PC-3 (cell line): ENCODE measurements at places on chromosomes 5 and 9.
A peak's percentile ranks its signal among the peaks of the same experiment; 100 is the strongest.

DNA sequence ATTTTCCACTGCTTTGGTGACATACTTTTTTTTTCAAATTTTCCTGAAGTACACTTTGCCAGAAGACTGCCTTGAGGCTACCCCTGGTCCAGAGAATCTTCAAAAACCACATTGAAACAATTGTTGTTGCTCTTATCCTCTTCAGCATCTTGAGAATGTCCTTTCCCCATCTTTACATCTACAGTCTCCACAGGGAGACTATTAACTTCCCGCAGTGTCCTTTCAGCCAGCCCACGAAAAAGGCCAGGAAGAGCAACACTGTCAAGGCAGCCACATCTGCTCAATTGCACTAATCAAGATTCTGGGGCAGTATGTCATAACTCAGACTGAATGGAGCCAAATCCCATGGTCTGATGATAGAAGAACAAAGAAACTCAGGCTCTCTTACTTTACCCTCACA, 148.3 kb downstream of the ENC1 start:
- no peak for DNase-seq

DNA sequence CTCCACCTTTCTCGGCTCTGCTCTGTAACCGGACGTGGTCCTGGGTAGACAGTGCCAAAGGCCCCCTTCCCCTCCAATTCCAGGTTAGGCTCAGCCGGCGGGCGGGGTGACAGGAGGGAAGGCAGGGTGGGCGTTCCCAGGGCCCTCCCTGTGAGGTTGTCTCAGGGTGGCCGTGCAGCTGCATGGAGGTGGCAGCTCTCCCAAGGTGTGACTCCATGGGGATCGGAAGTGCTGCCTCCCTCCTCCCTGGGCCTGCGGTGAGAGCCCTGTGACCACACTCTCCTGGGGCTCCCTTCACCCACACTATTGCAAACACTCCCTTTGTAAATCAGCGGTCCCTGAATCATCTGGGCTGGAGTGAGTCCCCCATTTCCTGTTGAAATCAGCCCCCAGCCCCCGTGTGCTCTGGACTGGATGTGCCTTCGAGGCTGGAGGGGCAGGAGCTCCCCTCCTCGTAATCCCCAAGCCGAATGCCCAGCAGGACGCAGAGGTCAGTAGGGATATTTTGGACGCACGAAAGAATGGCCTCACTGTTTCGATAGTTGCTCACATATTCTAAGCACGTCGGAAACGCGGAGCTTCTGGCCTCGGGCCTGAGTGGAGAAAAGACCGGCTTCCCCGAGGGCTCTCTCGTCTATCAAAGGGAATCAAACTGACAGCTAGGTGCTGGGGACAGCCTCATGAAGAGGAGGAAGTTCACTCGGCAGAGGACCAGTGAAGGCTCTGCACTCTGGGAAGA, 107.6 kb upstream of the COL5A1 start:
- no peak for DNase-seq

GRCh38 chr5:62305358-62305714, 670 bp upstream of the KIF2A start:
- DNase-seq, result no peak

GRCh38 chr9:133527444-133527920, 2.7 kb upstream of the MYMK start:
- DNase-seq, result no peak

- DNase-seq, result peak; percentile 61
Observed at GRCh38 chr5:174935854-174936474, 211.6 kb downstream of the MSX2 start.

DNA sequence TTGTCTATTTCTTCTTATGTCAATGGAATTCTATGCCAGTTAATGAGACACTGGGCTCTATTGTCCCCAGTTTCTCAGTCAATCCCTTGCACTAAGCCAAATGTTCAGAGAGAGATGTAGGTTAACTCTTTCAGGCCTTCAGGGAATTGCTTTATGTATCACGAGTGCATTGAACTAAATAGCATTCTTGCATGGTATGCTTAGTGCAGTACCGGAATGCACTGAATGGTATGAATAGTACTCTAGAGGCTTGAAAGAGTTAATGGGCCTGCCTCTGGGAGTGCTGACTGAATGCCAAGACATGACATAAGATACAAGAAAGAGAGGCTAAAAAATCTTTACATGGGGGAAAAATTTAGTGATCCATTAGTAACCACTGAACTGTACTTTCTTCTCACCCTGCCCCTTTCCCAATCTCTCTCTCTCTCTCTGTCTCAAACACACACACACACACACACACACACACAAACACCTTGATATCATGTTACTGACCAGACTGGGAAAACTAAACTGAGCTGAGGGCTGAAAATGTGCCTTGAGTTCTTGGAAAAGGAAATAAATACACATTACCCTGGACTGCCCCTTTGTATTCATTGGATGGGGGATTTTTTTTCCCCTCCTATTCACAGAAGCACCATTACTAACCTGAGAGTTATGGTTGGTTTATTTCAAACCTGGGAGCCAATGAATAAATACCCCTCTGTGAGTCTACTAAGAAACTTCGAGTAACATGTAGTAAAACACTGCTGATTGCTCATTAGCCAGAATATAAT, 35.4 kb upstream of the TMC1 start:
- DNase-seq, result no peak

DNA sequence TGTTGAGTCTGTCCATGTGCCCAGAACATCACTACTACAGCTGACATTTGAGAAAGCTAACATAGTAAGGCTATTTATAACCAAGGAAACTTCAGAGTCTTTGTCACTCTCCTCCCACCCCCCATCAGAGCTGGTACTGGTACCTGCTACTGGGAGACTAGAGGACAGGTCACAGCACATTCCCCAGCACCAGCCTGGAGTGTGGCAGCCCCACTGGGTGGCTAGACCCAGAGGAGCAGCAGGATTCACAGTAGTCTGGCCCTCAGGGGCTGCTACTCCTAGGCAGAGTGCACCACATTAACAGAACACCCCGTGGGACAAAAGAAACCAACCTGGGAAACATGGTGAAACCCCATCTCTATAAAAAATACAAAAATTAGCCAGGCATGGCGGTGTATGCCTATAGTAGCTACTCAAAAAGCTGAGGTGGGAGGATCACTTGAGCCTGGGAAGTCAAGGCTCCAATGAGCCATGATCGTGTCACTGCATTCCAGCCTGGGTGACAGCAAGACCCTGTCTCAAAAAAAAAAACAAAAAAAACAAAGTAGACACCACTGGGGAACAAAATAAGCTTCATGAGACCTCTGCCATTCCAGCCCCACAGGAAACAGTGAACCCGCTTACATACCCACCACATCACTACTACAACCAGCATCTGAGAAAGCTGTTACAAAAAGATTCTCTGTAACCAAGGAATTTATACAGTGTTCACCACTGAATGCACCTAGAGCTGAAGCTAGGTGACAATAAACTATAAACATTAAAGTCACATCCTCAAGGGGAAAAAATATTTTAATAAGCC, 26.3 kb upstream of the PTGER4 start:
- no peak for DNase-seq

DNA sequence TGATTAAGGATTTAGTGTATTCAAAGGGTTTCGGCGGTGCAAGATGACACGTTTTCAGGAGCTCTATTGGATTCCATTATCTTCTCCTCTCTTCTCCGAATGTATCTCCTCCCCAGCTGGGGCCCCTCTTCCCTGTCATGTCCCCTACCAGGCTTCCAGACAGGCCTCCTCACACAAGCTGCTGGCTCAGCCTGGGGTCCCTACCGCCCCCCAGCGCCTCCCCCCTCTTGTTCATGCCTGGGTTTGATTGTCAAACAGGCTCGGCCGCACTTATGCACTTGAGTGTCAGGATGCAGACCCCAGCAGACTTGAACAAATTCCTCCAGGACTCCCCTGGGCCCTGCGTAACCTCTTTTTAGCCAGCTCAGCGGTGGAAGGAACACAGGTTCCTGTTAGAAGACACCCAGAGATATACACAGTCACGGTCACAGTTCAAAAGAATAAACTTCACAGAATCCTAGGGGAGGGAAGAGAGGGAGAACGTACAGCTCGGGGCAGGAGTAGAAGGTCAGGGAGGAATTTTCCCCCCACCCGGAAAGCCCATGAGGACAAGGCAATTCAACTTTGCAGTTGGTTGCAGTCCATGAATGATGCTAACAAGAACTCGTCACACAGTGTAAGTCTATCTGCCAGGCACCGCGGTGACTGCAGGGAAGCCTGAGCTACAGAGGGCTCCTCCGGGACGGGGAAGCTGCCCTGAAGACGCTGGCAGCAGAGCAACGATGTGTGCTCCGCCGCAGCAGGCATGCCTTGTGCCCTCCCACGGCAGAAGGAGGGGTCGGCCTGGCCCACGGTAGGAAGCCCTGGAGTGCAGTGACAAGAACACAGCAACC, 560.0 kb downstream of the BNC2 start:
- no peak for DNase-seq

GRCh38 chr9:70760228-70760627, 345.8 kb upstream of the KLF9 start:
- no peak for DNase-seq

DNA sequence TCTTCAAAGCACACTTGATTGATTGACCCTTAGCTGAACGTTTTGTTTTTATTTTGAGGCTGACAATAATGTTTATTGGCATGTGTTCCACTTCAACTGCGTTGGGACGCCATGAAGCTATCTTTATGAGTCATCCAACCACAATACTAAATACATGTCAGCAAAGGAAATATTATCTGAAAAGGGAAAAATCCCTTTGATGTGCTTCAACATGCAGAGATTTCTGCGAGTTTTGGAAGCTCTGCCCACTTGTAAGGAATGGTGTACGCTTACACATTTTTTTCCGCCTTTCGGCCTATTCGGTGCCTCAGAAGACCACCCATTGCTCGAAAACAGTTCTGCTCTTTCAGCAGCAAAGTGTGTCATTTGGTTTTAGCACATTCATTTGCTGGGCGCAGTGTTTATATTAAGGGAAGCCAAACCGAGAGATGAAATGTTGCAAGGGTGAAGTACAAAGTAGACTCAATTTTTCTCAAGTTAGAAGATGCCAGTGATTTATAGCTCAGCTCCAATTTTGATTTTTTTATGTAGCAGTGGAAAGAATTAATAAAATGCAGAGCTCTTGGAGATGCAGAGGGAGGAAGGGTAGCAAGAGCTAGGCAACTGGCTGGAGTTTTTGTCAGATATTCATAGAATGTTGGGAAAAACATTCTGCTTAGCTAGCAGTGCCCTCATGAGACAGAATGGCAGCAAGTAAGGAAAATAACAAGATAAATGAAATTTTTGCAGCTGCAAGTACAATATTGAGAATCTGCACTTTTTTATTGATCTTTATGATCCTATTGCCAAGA, 68.9 kb downstream of the PRDM6 start:
- peak; percentile 9 for DNase-seq

DNA sequence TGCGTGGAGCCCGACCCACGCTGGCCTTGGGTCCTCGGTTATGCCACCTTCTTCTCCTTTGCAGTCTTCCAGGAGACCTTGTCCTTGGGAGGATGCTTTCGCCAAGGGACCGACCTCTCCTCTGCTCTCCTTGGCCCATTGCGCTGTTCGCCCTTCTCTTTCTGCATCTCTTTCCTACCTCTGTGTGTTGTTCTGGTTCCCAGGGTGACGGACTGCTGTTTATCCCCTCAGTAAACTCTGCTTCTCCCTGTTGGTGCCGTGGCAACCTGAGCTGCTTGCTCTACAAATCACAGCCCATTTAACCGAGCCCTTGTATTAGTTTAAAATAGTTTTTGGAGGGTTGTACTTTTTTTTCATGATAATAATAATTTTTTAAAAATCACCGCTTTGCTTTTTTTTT, 97.9 kb downstream of the DAPK1 start:
- no peak for DNase-seq

DNA sequence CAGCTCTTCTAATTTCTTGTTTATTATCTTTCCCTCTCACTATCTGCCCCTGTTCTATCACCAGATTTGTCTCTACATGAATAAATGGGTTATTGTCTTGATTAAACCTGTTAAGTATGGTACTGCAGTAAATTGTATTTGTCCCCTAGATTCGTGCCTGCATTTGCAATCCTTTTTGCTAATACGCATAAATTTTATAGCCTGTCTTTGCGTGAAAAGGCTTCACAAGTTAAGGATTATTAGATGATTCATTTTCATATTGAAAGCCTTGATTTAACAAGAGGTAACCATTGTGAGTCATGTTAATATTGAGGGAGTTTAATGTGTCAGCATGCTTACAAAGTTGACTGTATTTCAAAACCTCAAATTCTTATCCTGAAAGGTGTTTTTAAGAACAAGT, 204.6 kb downstream of the PCSK1 start:
- peak; percentile 77 for DNase-seq

DNA sequence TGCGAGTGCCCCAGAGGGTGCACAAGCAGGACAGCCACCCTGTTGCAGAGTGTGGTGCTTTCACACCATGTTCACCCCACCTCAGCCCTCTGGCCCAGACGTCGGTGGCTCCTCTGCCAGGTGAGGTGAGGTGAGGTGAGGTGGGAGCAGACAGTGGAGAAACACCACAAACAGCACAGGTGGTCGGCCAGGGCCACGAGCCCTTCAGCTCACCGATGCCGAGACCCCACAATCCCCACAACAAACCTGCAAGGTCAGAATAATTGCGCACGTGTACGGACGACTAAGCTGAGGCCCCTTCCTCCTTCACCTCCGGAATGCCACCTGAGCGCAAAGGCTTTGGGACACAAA, 10.5 kb downstream of the BRD3 start:
- DNase-seq, result no peak

GRCh38 chr5:168372356-168372946, 81.0 kb downstream of the WWC1 start:
- DNase-seq, result no peak
